ENCODE measurements at places on chromosomes 16 and 17. TPM values are rescaled to one million over a fixed set of nuclear protein-coding genes. Genes with fewer than 3 reads are reported as not detected.

Gene FOXC2
- 0.64 TPM for total RNA-seq

Gene NPIPA2
- 0.43 TPM for total RNA-seq

Gene KRT13
- total RNA-seq = not detected

Gene KRT31
- not detected for total RNA-seq

Gene ENPP7
- total RNA-seq = not detected

Gene NHLRC4
- 3.2 TPM for total RNA-seq

Gene RUNDC3A
- under 0.01 TPM for total RNA-seq

Gene KRT39
- total RNA-seq = not detected

- no peak for DNase-seq
These were observed 2.2 kb downstream of the NT5M start for GRCh38 chr17:17305281-17305801.

GRCh38 chr16:56982695-56983094, 6.7 kb upstream of the NLRC5 start:
- no peak for DNase-seq

DNA sequence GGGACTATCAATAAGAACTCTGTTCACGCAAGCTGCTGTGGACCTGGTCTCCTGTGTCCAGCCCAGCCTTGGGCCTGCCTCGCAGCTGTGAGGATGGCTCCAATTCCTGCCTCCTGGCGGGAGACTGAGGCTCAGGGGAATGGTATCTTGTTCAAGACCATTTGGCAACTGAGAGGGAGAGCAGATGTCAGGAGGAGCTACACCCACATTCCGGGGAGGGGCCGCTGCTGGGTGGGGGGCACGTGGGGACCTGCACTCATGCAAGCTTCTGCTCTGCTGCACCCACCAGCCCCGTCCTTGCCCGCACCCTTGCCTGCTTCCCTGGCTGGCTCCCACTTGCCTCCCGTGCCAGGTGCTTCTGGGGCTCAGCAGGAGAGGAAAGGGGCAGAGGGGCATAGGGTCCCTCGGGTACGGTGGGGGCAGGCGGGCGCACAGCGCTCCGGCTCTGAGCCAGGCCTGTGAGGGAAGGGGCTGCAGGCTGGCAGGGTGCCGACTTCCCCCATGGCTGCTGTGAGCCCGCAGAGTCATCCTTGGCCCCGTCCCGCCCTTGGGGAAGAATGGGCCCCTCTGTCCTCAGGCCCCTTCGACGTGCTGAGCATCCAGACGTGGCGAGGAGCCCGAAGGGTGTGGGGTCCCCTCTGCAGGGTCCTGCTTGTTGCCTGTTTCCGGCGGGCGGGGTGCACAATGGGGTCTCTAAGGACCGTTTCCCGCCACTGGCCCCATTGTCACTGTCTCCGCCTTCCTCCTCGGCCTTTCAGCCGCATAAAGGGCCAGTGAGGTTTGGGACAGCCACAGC, 2.7 kb downstream of the METRN start:
- no peak for DNase-seq

DNA sequence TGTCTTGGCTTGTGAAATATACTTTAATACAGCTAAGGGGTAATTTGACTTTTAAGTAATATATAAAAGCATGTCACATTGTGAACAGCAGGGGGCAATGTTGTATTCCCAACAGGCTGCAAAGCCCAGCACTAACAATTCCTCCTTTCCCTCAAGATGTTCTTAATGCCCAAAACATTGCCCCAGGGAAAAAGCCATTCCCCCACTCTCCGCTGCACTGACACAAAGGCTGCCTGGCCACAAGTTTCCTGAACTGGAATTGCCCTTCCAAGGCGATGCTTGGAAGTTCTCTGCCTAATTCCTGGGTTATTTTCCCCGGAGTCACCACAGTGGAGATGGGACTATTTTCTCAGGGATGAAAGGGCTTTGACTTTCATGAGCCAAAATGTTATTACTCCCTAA, 27.2 kb downstream of the CLEC16A start:
- peak; percentile 94 for DNase-seq

GRCh38 chr16:68073902-68074760, 11.0 kb upstream of the NFATC3 start:
- DNase-seq = no peak

- no peak for DNase-seq
These were observed 7.3 kb downstream of the PROCA1 start for GRCh38 chr17:28704219-28704858.

DNA sequence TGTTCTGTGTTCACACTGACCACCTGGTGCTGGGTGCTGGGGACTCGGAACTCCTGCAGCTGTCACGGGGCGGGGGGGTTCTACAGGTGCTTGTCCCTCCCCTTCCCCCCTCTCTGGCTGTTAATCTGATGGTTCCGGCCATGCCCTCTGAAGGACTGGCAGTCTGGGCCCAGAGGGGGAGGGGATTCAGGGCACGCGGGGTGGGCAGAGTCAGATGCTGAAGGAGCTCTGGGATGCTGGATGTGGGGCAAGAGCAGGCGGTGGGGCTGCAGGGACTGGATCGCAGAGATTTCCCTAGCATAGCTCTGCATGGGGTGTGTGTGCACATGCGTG, 5.4 kb upstream of the TBX21 start:
- DNase-seq = no peak

GRCh38 chr17:33753452-33753851, 460.4 kb upstream of the ASIC2 start:
- DNase-seq = no peak

DNA sequence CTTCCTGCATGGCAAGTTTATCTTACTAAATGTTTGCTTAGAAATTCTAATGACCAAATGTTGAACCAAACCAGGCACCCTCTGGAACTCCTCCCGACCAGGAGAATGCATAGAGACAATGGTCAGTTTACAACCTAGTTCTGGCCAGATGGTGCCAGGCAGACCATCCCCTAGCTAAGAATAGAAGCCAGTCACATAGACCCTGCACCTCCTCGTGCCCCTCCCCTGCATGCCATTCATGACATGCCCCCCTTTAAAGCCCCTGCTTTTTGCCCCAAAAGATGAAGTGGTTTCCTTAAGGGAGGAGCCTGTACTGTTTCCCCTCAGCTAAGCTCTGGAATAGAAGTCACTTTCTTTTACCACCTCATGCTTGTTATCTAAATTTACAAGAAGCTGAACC, 6.6 kb upstream of the CPHXL start:
- DNase-seq = no peak

DNA sequence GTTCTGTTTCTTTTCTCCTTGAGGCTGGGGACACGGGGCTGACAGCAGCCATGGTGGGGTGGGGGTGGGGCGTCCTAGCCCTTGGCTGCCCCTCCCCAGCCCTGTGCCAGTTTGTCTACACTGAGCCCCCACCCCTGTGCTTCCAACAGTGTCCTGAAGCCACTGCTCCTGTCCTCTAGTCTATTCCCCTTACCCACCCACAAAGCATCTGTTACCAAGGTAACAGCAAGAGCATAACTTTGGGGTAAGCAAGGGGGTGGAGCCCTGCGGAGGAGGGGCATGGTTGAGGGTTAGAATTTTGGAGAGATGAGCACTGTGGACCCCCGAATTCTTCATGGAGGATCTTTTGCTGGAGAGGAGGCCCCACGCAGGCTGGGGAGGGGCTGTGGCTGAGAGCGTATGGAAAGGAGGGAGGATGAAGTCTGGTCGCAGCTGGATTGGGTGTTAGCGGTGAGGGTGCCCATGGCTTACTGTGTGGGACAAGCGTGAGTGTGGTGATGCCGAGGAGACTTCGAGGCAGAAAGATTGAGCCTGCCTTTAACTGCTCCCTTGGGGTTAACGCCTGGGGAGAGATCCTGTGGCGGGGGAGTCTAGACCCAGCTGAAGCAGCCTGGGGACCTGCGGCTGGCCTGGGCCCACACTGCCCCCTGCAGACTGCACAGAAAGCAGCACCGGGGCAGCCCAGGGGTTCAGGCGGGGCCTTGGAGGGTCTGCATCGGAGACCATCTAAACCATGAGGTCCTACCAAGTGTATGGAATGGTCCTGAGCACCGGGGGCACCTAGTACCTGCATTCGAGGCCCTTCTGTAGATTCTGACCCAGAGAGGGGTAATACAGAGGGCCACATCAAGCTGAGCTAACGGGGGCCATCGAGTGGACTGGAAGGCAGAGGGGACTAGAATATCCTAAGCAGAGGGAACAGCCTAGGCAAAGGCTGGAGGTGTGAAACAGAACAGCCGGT, 6.1 kb upstream of the STAC2 start:
- DNase-seq = peak; percentile 54

DNA sequence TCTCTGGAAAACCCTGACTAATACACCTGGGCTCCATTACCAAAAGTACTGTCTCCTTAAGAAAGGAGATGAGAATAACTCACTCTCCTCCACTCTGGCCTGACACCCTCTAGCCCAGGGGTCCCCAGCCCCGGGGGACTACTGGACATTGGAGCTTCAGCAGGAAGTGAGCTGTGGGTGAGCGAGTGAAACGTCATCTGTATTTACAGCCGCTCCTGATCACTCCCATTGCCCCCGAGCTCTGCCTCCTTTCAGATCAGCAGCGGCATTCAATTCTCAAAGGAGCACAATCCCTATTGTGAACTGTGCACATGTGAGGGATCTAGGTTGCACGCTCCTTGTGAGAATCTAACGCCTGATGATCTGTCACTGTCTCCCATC, 126.3 kb upstream of the TNRC6C start:
- no peak for DNase-seq

- DNase-seq = no peak
These were observed 7.3 kb upstream of the CUEDC1 start for GRCh38 chr17:57962279-57963148.

DNA sequence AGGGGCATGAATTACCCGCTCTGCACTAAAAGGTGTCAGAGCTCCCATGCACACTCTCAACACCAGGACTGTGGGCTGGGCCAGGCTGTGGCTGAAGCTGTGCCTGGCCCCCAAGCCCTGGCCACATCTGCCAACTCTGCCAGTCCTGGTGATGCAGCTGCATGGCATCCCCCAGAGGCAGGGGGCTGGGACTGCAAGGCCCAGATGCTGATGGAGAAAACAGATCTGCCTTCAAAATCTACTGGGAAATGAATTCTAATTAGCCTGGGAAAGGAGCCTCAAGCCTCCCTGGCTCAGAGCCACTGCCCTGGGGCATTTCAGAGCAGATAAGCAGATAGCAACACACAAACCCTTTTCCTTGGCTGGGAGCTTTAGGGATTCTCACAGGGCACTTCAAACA, 3.4 kb downstream of the CHST6 start:
- no peak for DNase-seq

DNA sequence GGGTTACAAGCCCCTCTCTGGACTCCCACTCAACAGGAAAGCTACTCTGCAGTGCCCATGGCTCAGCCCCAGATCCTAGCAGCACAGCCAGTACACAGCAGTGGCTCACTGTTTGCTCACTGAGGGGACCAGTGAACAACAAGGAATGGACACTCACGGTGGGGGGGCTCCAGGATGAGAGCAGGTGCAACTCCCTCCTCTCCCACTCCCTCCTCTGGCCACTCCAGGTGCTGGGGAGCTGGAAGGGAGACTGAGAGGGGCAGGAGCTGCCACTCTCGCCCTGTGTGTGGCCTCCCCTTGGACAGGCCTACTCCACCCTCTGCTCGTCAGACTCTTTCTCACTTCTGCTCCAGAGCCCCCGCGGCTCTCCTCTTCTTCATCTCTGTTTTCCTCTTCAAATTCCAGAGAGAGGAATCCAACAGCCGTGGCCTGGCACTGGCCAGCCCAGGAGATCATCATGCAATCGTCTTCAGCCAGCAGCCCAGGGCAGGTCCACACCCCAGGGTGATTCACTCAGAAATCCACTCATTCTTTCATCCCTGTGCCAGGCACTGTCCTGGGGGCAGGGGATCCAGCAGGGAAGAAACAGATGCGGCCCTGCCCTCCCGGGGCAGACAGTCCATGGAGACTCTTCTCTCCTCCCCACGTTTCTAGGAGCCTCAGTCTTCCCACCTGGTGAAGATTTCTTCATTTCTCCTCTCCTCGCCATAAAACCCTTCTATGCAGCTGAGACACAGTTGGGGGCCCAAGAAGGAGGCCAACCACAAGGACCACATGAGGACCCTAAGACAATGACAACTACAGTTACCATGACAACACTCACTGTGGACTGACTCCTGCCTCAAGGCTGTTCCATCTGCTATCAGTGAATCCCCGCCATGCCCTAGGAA, 30.7 kb downstream of the CFAP20 start:
- no peak for DNase-seq

DNA sequence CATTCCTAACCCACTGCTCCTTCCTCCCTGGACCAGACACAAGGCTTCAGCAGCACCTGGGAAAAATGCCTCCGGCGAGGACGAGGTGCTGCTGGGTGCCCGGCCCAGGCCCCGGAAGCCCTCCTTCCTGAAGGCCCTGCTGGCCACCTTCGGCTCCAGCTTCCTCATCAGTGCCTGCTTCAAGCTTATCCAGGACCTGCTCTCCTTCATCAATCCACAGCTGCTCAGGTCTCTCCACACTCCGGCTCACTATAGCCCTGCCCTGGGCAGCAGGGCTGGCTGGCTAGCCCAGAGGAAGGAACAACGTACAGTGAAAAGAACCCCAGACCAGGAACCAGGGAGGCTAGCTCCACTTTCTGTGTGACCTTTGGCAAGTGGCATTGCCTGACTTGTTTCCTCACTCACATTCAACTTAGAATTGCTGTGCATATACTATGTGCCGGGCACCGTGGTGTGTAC, 26.2 kb downstream of the ABCC3 start:
- DNase-seq = no peak

GRCh38 chr17:78357672-78358537, 2.0 kb downstream of the SOCS3 start:
- no peak for DNase-seq

DNA sequence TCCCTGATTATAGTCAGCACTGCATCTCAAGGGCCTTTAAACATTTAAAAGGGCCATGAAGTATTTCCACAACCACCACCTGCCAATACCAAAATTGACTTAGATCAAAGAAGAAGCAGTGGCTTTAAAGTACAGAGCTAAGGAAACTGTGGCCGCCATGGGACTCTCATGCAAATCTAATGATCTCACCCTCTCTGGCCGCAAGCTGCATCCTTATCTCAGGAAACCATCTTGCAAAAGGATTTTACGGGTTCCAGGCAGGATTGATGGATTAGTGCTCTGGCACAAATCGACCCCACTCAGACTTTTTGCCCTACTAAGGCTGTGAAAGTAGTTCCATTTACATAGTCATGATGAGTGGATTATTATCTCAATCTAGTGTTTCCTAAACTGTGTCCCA, 22.6 kb downstream of the CDRT4 start:
- peak; percentile 94 for DNase-seq

- DNase-seq = no peak
These were observed 25.9 kb downstream of the USP7 start for GRCh38 chr16:8937803-8938202.

DNA sequence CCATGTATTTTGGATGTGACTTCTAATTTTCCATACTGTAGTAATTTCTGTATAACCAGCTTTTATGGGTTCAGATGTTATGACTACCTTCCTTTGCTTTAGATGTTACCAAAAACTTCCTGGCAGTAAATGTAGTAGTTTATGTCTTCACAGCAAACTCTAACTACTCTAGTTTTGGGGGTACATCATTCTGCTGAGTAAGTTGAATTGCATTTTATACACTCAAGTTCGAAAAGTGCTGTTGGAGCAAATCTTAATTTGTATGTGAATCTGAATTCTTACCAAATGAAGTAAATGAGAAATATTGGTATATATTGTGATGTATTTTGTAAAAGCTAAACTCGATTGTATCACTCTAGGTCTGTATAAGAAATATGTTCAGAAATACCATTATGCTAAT, 728.3 kb upstream of the CDH8 start:
- no peak for DNase-seq

All from fibroblast of villous mesenchyme (primary cell).